Neural crest cell (in vitro differentiated cells): ENCODE measurements at places on chromosomes 1 and 21. TPM values are rescaled to one million over a fixed set of nuclear protein-coding genes. Genes with fewer than 3 reads are reported as not detected.

GRCh38 chr1:53769184-53769583, 30.2 kb upstream of the GLIS1 start:
- H3K4me1 ChIP-seq = peaks cover 9% of the 10 kb centered on the region
- H3K27ac ChIP-seq = no peak overlapping the region
- DNase-seq = no peak
- no peaks in the 10 kb centered on the region for H3K27me3 ChIP-seq
- peaks cover 4% of the 10 kb centered on the region for H3K36me3 ChIP-seq
- no peak overlapping the region for H3K4me3 ChIP-seq

DNA sequence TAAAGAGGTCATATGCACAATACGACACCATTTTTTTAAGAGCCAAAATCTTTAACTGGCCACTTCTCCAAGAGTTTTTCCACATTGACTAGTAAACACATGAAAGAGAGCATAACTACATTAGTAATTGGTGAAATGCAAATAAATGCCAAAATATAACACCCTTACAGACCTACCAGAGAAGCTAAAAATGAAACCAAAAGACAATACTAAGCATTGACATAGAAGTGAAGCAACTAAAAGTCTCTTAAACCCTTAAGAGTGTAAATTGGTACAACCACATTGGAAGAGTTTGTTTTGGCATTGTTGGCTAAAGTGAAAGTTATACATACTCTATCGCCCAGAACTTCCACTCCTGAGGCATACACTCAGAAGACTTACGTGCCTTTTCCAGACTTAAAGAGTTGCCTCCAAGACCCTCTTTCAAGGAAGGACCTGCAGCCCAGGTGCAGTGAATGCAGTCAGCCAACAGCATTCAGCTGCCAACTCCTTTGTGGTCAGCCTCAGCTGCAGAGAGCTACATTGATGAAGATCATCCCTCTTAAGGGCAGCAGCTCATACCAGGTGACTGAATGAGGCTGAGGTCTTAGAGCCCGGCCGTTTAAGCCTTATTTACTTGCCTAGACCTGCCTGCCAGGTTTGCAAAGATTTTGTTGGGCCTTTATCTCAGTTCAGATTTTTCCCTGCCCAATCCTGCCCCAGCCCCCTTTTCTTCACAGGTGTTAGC, 839.1 kb upstream of the ADGRL2 start:
- no peaks in the 10 kb centered on the region for H3K36me3 ChIP-seq
- no peak for DNase-seq
- H3K4me1 ChIP-seq = no peaks in the 10 kb centered on the region
- no peak overlapping the region for H3K4me3 ChIP-seq
- H3K27me3 ChIP-seq = no peaks in the 10 kb centered on the region

- H3K27ac ChIP-seq = no peak overlapping the region
- no peak overlapping the region for H3K4me3 ChIP-seq
- no peaks in the 10 kb centered on the region for H3K27me3 ChIP-seq
- DNase-seq = no peak
- no peaks in the 10 kb centered on the region for H3K36me3 ChIP-seq
These were observed 51.3 kb upstream of the IVNS1ABP start for GRCh38 chr1:185368313-185368855.

DNA sequence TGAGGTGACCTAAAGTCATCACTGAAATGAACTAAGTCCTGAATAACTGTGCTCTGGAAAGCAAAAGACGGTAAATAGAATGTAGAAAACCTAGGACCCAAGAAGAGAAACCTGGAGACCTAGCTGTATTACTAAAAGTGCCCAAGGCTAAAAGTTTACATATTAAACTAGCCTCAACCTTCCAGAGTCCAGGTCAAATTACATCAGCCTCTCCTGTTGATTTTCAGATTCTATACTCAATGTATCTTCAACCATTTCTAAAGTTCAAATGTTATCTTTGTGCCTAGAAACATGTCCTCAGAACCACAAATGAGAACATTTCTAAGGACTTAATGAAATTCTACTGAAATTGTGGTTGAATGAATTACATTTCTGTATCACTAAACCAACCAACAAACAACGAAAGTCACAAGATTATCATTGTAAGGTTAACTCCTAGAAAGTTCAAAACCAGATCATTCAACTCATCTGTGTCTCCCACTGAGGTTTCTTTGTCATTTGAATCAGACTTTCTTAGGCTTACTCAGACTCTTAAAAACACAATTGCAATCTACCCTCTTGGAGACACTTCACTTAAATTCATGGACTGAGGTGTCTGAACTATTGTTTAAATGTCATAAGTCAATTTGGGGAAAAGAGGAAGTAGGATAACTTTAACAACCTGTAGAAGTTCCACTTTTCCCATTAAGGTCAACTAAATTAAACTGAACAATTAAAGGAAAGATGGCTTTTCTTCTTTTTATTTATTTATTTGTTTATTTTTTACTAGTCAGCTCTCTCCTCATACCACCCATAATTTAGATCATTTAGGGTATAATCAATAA, 207.7 kb downstream of the BARHL2 start:
- H3K36me3 ChIP-seq = no peaks in the 10 kb centered on the region
- no peaks in the 10 kb centered on the region for H3K4me1 ChIP-seq
- H3K27me3 ChIP-seq = no peaks in the 10 kb centered on the region
- H3K4me3 ChIP-seq = no peak overlapping the region

- H3K36me3 ChIP-seq = no peaks in the 10 kb centered on the region
- no peak for DNase-seq
- H3K27ac ChIP-seq = no peak overlapping the region
- H3K4me3 ChIP-seq = no peak overlapping the region
- H3K4me1 ChIP-seq = peaks cover 17% of the 10 kb centered on the region
These were observed 314.8 kb upstream of the C1orf87 start for GRCh38 chr1:60388092-60388987.

The CLCA4 gene
- not detected in 2 replicates for total RNA-seq
